ENCODE measurements at places on chromosomes 6 and 20.
A peak's percentile ranks its signal among the peaks of the same experiment; 100 is the strongest.

GRCh38 chr6:1424306-1424927 is 35.0 kb downstream of the FOXF2 start:
- peak; percentile 37 for DNase-seq

DNA sequence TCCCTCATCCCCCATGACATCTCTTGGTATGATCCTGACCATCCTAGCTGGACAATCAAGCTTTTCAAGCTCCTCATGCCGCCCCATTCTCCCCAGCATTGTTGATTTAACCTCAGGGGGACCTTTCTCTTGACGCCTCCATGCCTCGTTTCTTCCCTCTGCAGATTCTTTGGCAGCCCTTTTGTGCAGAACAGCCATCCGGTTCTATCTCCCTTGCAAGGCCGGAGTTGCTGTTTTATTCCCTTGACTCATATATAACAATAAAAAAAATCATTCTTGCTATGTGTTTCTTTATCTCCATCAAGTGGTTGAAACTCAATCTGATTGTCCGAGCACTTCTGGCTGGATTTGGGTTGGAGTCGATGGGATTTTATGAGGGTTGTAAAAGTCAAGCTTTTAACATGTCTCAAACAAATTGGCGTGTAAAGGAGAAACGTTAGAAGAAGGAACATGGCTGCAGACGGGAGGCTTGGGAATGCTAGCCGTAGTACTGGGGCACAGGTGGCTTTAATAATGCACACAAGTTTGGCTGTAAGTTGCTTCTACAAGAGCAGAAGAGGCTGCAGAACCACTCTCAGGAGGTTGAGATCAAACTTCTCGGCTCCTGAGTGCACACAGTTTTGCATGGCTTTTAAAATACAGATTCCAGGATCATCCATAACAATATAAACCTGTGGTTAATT is 3.9 kb upstream of the SULF2 start:
- no peak for DNase-seq

GRCh38 chr6:66429210-66429609 is 722.2 kb upstream of the EYS start:
- no peak for DNase-seq

DNA sequence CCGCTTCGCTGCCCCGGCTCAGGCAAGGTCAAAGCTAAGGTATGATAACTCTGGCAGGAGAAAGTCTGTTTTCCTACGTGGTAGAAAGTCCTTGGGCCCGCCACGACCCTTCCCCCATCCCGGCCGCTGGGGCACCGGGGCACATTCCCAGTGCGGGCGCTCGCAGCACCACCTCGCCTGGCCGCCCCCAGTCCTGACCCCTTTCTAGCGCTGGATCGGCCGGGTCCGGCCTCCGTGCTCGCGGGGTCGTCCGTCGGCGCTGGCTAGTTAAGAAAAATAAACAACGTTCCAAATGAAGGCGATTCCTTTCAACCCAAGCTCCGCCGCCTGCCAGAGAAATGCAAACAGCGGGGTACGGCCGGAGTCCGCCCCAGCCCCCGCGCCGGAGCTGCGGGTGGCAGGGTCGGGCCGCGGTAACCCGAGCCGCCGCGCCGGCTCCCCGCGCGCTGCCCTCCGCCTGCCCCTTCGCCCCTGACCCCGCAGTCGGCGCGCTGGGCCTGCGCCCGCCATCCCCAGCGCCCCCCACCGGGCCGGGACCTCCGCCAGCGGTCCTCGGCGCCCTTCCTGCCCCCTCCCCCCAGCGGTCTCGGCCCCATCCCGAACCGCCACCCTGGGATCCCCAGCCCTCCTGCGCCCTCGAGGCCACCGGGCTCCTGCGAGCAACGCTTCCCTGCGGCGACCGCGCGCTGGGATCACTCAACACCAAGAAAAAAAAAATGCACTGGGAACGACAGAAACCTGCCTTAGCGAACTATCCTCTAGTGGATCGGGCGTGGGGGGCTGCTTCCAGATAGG is 37.6 kb downstream of the NCR2 start:
- DNase-seq: no peak

- no peak for DNase-seq
Observed at GRCh38 chr6:157059781-157060180, 263.5 kb downstream of the TMEM242 start.

DNA sequence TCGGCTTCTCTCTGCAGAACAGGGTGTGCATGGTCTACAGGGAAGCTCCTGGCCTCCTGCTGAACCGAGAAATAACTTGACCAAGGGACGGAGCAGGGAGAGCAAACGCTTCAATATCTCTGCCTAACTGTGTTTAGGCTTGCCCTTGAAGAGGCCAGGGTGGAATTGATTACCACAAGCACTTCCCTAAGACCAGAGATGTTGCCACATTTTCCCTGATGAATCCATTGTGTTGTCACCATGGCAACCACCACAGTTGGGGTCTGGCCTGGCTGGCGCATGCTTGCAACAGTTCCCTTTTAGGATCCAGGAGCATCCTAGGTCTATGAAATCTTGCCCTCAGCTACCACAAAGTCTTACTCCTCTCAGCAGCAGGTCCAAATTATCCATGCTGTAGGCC is 213.5 kb upstream of the SULF2 start:
- no peak for DNase-seq

DNA sequence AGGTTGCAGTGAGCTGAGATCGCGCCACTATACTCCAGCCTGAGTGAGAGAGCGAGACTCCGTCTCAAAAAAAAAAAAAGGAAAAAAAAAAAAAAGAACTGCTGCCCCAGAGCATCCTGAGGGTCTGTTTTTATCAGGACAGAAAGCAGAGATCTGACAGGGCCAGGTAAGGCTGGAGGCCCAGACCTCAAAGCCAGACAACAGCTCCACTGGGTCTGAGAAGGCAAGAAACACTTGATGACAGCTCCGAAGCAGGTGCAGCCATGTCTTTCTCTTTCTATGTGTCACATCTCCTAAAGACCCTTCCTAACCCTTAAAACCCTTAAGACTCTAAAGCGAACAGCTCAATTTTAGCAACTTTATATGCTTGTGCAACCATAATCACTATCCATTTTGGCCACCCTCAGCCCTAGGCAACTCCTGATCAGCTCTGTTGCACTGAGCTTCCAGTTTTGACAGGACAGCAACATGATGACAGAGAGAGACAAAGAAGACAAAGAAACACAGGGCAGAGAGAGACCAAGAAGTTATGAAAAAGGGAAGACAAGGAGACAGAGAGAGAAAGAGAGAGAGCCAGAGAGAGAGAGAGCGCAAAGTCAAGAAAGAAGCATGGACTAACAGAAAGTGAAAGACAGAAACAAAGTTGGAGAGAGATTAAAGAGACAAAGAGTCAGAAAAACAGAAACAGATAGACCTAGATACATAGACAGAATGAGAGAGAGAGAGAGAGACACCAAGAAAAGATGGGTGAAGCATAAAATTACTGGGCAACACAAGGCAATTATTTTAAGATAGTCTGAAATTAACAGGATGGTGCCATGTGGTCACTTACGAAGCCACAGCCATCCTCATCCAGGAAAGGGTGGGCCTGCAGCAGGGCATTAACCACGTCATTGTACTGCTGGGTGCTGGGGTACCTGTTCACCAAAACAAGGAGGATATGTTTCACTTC is 39.2 kb downstream of the SAMD3 start:
- peak; percentile 19 for DNase-seq

DNA sequence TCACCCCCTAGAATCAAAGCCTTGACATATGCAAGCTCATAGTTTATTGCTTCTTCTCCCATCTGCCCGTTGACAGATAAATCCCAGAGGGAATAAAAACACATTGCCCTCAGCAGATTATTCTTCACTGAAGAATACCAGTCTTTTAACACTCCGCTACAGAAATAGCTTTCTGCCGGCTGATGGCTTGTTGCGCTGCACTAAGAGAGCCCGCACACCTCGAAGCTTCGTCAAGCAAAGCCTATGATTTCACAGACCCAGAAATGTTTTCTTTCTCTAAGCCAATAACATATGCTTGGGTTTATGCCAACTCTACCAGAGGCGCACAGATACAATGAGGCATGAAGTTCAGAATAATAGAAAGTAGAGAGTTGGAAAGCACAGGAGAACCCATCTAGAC is 208.9 kb upstream of the FOXQ1 start:
- DNase-seq: no peak

- DNase-seq: no peak
Observed at GRCh38 chr6:10101551-10102252, 313.2 kb downstream of the TFAP2A start.
